ENCODE measurements at places on chromosomes 1 and 21.
A peak's percentile ranks its signal among the peaks of the same experiment; 100 is the strongest.

- DNase-seq, result no peak
These were observed 11.4 kb downstream of the SLC5A9 start for GRCh38 chr1:48233666-48234485.

- no peak for DNase-seq
These were observed 89.8 kb downstream of the MAN1C1 start for GRCh38 chr1:25706146-25707089.

- peak; percentile 87 for DNase-seq
These were observed at the start of the genes MED8 and SZT2 for GRCh38 chr1:43389326-43390313. Gene MED8 (minus strand): TSS chr1:43389800. CDS start chr1:43389764, 36 bp downstream. Gene SZT2 (plus strand): TSS chr1:43389899. CDS start chr1:43389969, 70 bp downstream.

GRCh38 chr1:74467786-74468377, 44.5 kb downstream of the LRRC53 start:
- no peak for DNase-seq

GRCh38 chr1:150574260-150575071, 4.9 kb downstream of the MCL1 start:
- DNase-seq, result no peak

- no peak for DNase-seq
These were observed 843 bp upstream of the BCAN start for GRCh38 chr1:156640842-156641706.

DNA sequence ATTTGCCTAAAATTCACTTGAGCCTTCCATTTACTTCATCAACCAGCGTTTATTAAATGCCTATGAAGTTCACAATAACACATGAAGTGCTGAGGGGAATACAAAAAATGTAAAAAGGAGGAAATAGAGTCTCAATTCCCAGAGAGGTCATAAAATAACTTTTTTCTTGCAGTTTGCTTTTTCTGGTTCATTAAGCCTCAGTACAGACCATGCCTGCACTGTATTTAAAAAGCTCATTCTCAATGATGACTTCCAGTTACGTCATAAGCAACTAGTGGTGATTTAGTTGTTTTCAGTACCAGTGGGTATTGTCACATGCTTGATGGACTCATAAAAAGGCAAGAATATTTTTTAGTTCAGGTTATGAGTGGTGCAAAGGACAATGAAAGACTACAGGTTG, 160.1 kb upstream of the UBE2U start:
- DNase-seq, result no peak

DNA sequence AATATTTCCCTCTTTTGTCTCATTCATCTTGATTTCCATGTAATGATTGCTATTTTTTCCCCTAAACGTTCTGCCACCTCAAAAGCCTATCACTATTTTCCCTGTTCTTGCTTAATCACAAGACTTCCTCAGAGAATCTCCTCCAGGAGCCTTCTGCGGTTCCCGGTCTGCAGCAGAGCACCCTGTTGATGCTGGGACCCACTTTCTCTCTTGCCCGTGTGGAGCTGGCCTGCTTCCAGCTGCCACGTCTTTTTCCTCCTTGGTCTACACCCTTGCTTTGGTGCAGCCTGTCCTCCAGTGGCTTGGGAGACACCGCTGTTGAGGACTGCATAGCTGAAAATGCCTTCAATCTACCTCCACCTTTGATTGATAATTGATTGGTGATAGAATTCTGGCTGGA, 70.0 kb upstream of the COA6 start:
- DNase-seq, result no peak

DNA sequence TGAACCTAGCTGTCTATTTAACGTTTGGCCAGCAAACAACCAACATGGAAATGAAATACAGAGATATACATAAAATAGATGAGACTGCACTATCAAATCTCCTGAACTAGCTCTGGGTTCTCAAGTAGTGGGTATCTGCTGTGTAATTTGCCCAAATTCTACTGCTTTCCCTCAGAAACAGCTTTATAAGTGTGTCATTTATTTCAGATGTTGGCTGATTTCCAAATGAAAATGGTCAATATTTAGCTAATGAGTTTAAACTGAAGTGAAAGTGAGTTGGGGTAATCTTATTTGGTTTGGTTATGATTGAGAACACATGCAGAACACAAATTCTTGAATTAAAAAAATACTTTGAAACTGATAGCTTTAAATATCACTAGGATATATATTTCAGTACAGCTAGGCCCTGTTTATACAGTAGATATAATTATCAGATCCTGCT, 601.7 kb upstream of the CXADR start:
- DNase-seq, result no peak

DNA sequence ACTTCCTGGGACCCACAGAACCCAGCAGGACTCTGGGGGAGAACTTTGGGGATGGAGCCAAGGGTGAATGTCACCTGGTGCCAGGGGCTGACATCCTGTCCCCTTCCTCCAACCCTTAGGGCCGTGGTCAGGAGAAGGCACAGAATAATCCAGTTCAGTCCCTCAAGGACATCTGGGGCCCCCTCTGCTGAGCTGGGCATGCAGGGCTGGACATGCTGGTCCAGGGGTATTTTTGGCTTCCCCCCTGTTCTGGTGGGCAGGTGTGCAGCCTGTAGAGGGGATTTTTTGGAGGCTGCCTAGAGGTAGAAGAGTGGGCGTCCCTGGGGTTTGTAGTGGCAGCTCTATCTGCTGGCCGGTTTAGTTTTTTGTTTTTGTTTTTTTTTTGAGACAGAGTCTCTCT, 3.4 kb upstream of the CROCC start:
- no peak for DNase-seq

- DNase-seq, result no peak
These were observed 1.6 kb downstream of the DRAXIN start for GRCh38 chr1:11693024-11693590.

- DNase-seq, result no peak
These were observed 40.2 kb downstream of the GFI1 start for GRCh38 chr1:92446546-92446945.

GRCh38 chr1:30275926-30276764, 447.2 kb downstream of the MATN1 start:
- no peak for DNase-seq

- no peak for DNase-seq
These were observed 58.6 kb downstream of the ADARB1 start for GRCh38 chr21:45132841-45133573.

- no peak for DNase-seq
These were observed 115.6 kb downstream of the APP start for GRCh38 chr21:26055010-26055409.

- no peak for DNase-seq
These were observed 33.6 kb downstream of the AHDC1 start for GRCh38 chr1:27570356-27570755.

GRCh38 chr1:31216016-31216415, 23.7 kb downstream of the NKAIN1 start:
- DNase-seq, result peak; percentile 55

DNA sequence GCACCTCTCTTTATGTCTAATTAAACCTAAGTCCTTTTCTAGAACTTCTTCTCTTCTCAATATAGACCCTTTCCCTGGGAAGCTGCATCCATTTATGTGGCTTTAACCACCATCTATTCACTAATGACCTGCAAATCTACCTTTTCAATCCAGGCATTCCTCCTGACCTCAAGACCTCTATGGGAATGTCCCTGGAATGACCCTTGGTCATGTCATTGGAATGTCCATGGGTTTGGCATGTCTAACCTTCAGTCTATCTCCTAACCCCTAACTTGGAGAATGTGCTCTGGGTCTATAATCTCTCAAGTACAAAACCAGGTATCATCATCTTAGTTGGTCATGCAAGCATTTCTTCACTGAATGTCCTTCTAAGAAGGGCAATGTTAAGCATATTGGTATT, 196.1 kb downstream of the KCNH1 start:
- no peak for DNase-seq

- no peak for DNase-seq
These were observed 78.0 kb downstream of the PTPN14 start for GRCh38 chr1:214473387-214473786.

GRCh38 chr1:205822397-205822796, 9.4 kb upstream of the SLC41A1 start:
- no peak for DNase-seq

- DNase-seq, result no peak
These were observed 305.1 kb downstream of the NPHP4 start for GRCh38 chr1:5686925-5687706.

All from NCI-H1694 treated with DMSO at 0.1 percent for 48 hours (cell line).